ENCODE measurements at places on chromosomes 4 and X.

- DNase-seq: no peak
These were observed 316.3 kb downstream of the DCTD start for GRCh38 chr4:182600856-182601255.

DNA sequence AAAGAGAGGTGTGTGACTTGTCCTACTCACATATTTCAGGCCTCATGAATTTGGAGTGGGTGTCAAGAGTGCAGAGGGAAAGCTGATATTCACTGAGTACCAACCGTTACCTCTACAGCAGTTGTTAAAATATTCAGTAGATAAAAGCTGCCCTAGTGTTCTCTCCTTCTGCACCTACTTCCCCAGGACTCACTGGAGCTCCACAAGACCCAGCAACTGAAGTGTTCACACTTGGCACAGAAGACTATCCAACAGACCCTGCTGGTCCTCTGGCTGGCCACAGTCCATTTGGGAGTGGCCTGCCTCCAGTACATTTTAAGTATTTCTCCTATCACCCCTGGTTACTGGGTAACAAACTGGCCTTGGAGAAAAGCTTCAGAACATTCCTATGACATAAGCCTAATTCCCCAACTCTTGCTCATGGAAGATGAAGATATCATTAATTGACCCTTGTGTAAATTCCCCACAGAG lies 70.8 kb downstream of the PPARGC1A start:
- no peak for DNase-seq

- no peak for DNase-seq
These were observed 142.5 kb downstream of the PPARGC1A start for GRCh38 chr4:23747281-23747735.

DNA sequence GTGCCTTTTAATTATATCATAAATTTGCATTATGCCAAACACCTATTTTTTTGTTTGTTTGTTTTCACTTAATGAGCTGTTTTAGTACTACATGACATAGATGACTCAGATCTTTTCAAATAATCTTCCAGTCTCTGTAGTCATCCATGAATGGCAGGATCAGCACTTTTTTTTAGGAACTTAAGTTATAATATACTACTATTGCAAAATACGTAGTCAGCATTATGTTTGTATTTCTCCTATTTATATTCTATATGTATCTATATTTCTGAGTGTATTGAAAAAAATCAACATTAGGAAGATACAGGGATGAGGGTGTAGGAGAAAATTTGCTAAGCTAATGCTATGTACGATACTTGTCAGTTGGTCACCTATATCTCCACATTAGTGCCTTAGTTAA lies 773.1 kb upstream of the AGA start:
- DNase-seq: no peak

DNA sequence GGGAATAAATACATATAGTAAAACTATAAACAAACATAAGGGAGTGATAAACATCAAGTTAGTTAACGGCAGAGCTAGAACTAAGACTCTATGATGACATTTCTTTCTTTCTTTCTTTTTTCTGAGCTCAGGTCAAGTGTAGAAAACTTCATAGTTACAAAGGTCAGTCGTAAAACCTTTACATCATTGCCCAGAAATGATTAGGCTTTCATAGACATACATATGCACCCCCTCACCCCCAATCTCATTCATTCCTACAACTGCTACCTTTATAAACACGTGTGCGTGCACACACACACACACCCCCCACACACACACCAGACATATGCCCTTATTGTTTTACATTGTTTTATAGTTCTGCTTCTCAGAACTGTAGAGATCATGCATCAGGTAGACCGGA lies 5.7 kb downstream of the EIF1AX start:
- DNase-seq: no peak

DNA sequence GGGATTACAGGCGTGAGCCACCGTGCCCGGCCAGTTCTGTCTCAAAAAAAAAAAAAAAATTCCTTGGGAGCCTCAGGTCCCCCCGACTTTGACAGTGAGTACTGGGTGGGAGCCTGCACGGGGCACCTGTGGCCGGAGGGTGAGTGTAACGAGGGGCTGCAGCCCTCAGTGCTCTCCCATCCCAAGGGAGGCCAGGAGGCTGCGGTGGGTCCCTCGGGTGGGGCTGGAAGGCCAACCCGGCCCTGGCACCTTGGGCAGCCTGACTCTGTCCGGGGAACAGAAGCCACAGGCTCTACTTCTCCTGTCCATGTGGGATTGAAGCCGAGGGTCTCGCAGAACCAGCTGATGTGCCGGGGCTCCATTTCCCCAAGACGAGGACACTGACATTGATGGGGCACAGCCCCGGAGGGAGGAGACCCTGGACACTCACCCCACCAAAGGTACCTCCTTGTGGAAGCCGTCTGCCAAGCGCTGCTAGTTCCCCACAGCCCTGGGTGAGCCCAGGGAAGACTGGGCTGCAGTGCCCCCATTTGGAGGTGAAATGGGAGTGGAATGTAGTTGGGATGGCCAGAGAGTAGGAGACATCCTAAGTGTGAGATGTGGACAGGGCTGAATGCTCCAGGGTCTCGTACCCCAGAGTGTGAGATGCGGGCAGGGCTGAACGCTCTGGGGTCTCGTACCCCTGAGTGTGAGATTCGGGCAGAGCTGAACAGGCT lies 2.3 kb upstream of the SLC26A1 start:
- no peak for DNase-seq

DNA sequence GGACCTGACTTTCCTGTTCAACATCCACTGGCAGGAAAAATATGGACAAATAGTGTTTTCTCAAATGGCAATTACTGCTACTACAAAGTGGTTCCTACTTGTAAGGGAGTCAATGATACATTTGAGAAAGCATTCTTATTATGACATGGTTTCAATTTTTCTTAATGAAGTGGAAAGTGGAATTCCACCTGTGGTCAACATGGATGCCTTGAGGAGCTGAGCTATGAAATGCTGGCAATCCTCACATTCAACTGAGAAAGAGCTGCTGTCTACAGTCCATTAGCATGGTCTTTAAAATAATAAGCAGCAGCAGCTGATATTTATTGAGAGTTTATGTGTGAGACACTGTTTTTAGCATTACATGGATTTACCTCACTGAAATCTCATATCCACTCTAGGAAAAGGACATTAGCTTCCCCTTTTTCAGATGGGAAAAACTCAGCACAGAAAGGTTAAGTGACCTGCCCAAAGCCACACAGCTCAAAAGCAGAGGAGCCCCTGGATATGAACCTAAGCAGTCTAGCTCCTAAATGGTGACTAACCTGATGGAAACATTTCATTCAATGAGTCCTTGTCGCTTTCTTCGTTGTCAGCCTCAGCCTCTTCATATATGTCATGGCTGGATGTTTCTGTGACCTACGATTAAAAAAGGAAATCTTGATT lies 29.2 kb downstream of the MAP7D3 start:
- DNase-seq: no peak

DNA sequence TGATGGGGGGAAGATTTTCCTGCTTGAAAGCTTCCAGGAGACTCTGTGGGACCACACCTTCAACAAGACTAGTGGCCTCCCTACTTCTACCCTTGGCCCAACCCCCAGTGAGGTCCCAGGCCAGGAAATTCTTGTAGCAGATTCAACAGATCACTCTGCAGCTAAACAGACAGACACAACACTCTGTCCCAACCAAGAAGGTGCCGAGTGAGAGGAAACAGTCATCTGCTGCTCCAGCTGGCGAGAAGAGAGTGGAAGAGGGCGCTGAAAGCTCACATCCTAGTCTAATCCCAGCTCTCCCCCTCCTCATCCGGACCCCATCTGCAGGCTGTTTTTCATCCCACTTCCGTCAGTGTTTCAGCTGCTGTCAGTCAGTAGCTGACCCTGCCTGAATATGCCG lies 63.4 kb downstream of the CHRDL1 start:
- DNase-seq: no peak

- no peak for DNase-seq
These were observed 22.8 kb downstream of the MFAP3L start for GRCh38 chr4:170003071-170004070.

DNA sequence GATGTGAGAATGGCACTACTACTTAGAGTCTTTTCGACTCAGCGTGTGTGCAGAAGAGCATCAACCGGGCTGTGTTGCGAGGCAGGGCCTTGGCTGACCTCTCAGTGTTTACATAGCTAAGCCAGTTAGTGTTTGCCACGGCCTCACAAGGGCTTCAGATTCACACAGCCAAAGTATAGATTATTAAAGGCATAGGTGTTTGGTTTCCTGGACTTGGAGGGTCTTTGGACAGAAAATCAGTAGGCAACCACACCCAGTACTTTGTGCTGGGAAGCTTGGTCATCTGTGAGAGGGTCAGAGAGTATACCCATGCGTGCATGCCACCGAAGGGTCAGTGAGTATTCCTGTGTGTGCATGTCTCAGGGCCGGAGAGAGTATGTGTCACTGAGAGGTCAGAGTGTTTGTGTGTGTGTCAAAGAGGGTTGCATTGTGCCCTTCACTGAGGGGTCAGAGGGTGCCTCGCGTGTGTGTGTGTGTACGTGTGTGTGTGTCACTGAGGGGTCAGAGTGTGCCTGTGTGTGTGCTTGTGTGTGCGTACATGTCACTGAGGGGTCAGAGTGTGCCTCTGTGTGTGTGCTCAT lies 69.7 kb upstream of the MSANTD1 start:
- no peak for DNase-seq

DNA sequence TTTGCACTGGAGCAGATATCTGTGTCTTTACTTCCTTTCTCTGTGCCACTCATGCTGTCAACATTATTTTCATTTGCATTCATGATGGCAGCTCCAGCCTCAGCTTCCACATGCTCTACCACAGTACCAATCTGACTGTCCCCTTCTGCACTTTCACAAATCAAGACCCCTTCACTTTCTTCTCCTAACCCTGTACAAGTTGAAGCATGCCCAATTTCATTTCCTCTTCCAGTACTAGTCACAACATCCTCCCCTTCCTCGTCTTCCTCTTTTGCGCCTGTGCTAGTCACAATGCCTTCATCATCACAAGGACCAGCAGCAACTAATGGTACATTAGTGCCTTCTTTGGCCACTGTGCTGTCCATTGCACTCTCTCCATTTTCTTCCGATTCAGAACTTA lies 26.5 kb downstream of the BOD1L1 start:
- DNase-seq: no peak

- no peak for DNase-seq
These were observed 679.1 kb upstream of the CPEB2 start for GRCh38 chr4:14323191-14323590.

GRCh38 chr4:138192113-138192512 lies 50.0 kb downstream of the SLC7A11 start:
- DNase-seq: no peak

DNA sequence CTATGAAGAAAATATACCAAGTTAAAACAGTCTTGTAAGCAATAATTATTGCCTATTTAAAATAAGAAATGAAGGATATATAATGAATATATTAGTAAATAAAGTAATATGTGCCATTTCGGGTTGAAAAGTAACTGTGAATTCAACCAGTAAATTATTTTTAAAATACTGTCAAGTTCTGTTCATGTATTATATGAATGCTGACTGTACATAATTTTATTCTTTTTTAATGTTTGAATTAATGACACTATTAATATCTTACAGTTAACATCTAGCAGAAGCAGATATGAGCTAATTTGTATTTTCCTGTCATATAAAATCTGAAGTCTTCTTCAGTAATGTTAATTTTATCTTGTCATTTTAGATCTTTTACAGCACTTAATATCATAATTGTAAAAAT lies 632.9 kb downstream of the CCSER1 start:
- no peak for DNase-seq

- DNase-seq: no peak
These were observed 150.5 kb upstream of the DDIT4L start for GRCh38 chr4:100340512-100341485.

- no peak for DNase-seq
These were observed 92.1 kb downstream of the STK32B start for GRCh38 chr4:5143306-5143861.

DNA sequence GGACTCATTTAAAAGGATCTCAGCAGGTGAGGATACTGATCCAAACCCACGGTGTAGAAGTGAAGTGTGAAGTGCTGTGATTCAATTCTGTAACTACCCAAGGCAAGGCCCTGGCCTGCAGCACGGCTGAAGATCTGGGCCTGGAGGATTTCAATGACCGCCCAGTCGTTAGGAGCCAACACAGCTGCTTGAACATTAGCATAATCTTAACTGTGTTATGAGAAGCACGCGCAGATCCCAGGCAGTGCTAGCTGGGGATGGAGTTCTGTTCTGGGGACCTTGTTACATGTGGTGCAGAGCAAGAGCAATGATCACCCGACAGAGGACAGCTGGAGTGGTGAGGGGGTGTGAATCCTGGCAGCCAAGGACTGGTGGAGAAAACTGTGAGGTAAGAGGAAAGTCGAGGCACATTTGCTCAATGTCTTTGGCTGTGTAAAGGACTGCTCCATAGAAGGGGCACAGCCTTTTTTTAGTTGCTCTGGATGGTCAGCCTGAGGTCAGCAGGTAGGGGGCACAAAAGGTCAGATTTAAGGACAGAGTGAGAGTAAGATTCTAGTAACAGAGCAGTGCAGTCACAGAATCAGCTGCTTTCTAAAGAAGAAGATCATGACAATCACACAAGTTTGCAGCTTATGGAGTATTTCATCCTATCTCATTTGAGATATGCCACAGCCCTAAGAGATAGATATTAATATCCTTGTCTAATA lies 181.8 kb downstream of the DCLK2 start:
- DNase-seq: no peak

- DNase-seq: no peak
These were observed 127.4 kb downstream of the RBM47 start for GRCh38 chr4:40502220-40502619.

DNA sequence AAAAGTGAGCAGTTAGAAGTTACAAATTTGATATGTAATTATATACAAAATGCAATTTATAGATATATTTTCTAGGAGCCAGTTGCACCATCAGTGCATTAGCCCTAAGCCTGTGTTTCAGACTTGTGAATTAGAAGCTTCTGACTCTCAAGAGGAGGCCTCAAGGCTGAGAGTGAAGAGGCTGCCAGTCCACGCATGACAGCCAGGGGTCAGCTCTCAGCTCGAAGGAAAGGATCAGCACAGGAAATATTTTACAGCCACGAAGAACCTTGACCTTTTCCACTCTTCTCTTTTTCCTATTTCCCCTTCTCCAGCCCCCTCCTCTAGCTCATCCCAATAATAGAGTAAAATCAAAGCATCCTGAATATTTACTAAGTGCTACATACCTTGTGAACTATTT lies 642.4 kb downstream of the TRIML1 start:
- peak; percentile 39 for DNase-seq

Measured in WTC11 (cell line).